SJSA1 (cell line): ENCODE measurements at places on chromosomes 1 and 21.

- DNase-seq: no peak
These were observed 32.7 kb upstream of the KHDRBS1 start for GRCh38 chr1:31980835-31981455.

DNA sequence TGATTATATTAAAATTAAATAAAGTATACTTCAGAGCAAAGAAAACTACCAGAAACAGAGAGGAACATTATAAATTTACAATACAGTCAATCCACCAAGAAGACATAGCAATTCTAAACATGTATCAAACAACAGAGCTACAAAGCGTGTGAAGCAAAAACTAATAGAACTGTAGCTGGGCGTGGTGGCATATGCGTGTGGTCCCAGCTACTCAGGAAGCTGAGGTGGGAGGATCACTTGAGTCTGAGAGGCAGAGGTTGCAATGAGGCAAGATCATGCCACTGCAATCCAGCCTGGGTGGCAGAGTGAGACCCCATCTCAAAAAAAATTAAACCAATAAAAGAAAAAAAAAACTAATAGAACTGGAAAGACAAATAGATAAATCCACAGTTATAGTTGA, 12.3 kb downstream of the CCDC185 start:
- no peak for DNase-seq

DNA sequence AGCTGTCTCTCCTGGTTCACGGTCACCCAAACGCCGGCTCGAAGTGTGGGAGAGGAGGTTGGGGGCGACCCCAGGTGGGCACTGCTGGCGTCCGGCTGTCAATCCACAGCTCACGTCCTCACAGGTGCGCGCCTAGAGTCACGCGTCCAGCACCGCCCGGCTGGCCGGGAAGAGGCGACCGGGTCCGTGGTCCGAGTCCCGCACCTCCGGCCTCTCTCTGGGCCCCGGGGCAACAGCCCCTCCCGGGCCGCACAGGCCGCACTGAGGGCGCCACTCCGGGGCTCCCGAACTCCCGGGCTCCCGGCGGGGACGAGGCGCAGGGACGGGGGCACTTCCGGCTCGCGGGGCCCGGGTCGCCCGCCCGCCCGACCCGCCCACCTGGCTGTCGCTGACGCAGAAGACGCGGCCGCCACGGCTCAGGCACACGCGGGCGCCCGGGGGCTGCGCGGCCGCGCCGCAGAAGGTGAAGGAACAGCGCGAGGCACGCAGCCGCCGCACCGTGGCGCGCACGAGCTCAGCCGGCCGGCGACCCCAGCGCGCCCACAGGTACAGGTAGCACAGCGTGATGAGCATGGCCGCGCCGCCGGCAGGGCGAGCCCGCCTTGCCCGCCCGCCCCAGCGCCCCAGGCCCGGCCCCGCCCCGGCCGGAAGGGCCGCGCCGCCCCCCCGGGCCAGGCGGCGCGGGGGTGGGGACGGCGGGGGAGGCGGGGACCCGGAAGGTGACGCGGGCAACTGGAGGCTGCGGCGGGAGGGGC, at the start of gene HLCS:
Gene HLCS, minus strand, starts transcription at position 604 of the 755 bp plus-strand sequence. Its CDS starts 31 bp downstream, at position 573.
- peak; percentile 53 for DNase-seq

GRCh38 chr1:246343251-246343650, 163.8 kb downstream of the SMYD3 start:
- DNase-seq: no peak

DNA sequence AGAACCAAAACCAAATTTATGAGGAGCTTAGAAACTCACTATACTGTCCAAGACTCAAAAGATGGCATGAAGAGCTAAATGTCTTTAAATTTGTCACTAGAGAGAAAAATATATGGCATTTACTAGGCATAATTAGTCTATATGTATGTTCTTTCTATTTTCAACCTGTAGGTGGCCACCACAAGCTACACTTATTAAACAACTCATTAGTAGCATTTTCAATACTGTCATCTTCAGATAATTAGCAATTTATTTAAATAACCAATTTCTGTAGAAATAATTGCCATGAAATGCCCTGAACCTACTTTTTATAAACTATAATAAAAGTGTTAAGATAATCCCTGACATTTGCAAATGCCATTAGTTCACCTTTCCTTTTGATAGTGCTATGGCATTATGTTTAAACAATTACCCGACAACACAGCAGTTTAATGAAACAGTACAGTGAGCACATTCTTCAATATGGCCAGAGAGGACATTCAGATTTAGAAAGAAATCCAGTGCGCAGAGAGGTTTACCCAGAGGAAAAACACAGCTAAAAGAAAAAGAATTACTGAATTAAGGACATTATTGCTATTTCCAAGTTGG, 522.5 kb downstream of the PTBP2 start:
- peak; percentile 3 for DNase-seq

- DNase-seq: no peak
These were observed 50.1 kb downstream of the AK4 start for GRCh38 chr1:65198096-65198495.

DNA sequence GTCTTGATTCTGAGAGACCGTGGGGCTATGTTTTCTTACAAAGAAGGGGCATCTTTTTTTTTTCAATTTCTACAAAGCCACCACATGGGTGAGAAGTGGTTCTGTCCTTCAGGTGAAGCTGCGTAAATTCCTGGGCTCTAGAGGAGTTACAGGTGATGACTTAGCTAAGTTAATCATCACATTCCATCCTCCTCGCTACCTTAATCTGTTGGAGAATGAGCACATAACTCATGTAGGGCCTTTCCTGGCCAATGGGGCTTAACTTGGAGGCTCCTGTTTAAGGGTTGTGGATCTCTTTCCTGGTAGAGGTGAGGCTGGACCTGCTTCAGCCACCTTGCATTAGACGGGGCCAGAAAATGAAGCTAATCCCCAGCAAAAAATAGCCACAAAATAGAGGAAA, 19.9 kb downstream of the REG4 start:
- DNase-seq: no peak

- no peak for DNase-seq
These were observed 2.8 kb upstream of the NGF start for GRCh38 chr1:115340879-115341278.
